Vagina (tissue), 2 donors: ENCODE measurements at places on chromosomes 1 and 21.
A peak's percentile ranks its signal among the peaks of the same experiment; 100 is the strongest.

DNA sequence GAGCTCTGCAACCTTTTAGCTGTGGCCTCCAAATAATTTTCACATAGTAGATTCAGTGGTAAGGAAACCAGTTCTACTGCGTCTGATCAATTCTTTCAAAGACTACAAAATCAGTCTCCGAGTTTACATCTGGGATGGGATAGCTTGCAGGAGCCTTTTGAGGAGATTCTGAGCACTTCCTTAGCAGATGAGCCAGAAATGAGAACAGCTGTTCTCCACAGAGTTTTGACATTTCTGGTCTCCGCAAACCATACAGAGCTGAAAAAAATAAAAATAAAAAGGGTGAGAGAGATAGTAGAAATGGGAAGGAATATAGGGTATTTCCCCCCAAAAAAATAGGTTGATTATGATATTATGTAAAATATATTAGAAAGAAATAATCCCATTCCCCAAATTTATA lies 119.3 kb downstream of the LYPLAL1 start:
- no peak for DNase-seq

GRCh38 chr21:32940079-32941014 lies 85.4 kb upstream of the OLIG2 start:
- DNase-seq = no peak

DNA sequence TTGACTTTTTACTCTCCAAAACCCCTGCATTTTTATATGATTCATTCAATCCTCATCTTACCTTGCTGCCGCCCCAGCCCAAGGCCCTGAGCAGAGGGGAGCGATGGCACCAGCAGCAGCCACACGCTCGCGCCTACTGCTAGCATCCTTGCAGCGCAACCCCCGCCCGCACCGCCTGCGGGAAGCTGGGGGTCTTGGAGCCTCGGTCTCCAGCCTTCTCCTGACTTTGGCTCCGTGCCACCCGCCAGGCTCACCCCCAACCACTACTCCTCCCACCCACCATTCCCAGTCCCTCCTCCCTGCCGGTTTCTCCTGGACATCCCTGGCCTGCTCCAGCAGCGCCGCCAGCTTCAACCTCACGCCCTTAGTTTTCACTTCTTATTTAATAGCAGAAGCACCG lies 76.6 kb downstream of the RPE65 start:
- no peak for DNase-seq

DNA sequence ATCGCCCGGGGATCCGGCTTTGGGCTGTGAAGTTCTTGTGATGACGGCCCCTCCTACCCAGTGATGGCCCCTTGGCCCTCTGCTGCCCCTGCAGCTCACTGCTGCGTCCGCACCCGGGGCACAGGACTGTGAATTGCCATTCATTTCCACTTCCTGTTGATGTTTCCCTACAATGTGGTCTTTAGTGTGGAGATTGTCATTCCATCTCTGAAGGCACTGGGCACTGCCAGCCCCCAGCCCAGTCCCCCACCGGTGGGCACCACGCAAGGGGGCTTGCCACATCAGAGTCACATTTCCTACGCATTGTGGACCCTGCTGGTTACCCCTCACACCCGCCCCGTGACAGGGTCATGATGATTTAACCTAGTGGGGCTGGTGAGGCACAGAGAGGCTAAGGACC lies 2.5 kb upstream of the MX2 start:
- DNase-seq = peak; percentile 72

DNA sequence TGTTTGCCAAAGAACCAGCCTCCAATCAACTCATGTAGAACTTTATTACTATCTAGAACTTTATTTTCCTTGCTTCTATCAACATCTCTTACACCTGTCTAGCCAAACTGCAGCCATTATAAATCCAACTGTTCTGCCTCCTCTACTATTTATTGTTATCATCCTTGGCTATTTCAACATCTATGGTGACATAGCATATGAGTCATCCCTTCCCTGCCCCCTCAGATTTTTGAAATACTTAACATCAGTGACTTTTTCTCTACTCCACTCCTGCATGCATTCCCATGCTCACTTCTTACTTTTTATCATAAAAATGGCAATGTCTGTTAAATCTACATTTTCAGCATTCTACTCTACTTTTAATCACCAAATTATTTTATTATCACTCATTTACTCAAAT lies 544.9 kb upstream of the NEGR1 start:
- DNase-seq = no peak

DNA sequence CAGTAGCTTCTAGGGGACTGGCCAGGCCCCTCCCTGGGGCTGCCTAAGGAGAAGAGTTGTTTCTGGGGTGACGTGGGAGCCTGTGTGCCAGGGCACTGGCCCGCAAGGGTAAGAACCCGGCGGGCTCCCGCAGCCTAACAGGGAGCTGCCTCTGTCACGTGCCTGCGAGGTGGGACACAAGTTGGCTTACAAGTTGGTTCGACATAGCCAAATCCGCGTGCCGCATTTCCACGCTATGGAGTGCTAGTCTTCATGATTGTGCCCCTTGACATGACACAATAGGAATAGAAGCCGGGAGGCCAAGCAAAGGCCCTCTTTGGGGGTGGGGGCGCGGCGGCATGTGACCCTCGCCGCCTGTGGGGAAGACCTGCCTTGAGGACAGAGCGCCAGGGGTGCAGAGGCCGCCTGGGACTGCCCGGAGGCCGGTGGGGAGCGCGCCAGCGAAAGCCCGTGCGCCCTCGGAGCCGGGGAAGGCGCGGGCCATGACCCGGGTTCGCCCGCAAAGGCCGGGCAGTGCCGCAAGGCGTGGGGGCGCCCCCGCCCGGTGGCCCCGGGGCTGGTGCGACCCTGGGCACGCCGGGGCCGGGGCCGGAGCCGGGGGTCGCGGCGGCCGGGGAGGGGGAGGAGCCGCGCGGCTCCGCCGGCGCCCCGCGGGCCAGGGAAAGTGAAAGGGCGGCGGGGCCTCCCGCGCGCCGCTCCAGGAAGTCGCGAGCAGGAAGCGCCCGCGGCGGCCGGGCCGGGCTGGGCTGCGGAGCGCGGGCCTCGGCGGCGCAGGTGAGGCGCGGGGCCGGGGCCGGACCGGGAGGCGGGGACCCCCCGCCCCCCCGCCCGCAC lies at the start of gene SLC37A1:
SLC37A1 (plus strand) TSS at position 702 of the 834 bp plus-strand sequence. CDS start 4,603 bp downstream, outside the sequence.
- DNase-seq = no peak
